ENCODE measurements at places on chromosomes 2 and 18.

GRCh38 chr2:153077311-153077710 lies 358.9 kb downstream of the ARL6IP6 start:
- DNase-seq = no peak

GRCh38 chr18:11987527-11987926 lies 6.2 kb downstream of the IMPA2 start:
- DNase-seq = no peak

- no peak for DNase-seq
Observed at GRCh38 chr2:22055784-22056620, 932.2 kb downstream of the TDRD15 start.

DNA sequence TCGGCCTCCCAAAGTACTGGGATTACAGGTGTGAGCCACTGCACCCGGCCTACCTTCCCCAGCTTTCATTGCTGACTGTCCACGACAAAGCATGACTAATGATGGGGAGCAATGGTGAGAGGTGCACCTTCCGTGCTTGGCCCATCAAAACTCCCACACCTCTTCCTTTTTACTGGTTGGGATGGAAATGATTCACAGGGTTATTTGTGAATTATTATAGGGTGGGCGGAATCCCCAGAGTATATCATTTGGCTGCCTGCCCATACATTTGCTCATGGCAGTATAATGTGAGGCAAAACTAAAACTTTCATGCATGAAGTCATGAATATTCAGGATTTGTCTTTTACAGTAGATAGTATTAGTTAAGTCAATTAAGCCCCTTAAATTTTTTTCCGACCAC lies 334.2 kb upstream of the NETO1 start:
- no peak for DNase-seq

DNA sequence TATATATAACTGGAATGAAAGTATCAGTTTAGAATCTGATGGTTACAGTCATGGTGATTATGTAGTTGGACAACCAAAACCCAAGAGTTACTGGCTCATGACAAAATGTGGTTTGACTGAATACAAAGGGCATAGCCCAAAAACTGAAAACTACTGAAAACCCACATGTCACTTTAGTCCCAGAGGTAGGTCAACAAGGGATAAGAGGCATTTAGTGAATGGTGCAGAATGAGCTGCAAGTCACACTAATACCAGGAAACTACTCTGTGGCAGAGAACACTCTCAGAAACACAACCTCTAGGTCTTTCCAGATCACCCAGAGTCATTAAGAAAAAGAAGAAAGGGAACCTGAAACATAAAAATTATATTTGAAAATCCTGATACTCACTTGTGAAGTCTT lies 154.5 kb downstream of the AGPS start:
- no peak for DNase-seq

DNA sequence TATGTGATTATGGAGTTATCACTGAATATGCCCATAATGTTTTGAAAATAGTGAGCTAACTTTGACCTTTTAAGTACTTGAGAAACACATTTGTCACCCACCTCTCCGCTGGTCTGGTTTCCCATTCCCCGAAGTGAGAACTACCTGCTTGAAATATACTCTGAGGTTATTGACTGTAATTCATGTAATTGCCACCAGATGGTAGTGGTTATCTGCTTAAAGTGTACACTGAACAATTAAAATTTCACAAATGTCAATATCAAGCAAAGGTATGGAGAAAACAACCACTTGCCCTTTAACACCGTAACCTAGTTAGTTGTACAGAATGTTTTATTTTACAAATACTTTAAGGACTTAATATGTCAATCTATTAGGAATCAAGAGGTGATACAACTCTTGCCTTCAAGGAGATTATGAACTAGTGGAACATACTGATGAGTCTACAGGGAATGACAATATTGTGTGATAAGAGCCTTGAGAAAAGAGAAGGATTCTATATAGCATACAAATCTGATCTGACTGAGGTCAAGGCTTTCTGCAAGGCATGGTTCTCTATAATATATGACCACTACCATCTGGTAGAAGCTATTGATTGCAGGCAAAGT lies 316.8 kb upstream of the KCNH7 start:
- DNase-seq = no peak

DNA sequence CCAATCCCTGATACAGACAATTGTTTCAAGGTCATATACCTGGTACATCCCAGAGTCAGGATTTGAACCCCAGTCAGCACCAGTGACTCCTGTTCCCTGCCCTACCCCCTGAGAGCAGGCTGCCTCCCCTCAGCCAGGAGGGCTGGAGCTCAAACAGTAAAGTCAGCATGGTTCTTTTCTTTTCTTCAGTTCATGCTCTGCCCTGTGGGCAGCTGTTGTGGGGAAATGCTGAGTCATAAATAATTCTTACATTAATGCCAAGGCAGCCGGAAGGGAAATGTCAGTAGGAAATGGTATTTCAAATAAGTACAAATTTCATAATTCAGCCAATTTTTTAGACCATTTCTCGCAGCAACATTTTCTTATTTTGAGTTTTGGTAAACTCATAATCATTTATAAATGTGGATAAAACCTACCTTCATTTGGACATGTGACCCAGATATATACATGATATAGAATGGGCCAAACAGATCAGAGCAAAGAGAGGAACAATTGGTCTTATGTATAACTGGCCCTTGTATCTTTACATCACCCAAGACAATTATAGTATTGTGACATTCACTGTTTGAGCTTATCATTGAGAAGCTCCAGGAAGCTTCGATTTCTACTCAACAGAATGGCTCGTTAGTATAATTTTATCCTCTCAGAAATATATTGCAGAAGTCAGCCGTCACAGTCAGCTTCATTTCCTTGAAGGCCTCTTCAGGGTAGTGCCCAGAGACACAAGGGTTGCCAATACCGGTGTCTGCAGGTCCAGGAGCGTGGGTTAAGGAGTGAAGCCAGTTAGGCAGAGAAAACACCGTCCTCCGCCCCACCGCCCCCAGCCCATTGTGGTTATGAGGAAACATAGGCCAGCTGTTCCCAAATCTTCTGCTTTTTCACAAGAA lies 28.0 kb upstream of the SCYGR1 start:
- DNase-seq = peak; percentile 32

GRCh38 chr2:181438261-181438660 lies 18.9 kb upstream of the ITGA4 start:
- DNase-seq = no peak

DNA sequence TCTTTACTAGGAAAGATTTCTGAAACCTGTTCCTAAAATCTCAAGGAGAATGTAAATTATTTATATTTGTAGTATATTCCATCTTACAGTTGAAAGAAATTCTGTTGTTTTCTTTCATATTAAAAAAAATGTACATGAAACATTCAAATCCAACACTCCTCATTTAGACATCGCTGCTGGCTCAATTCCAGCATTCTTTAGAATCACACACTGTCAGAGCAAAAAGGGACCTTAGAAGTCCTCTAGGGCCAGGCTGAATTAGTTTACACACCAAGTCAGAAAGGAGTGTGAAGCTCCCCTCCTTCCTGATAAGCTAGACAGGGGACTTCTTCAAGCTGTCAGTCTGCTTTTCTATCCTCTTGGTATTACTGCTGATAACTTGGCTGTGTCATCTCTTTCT lies 158.6 kb upstream of the LTBP1 start:
- DNase-seq = no peak

GRCh38 chr2:100981011-100981410 lies 21.1 kb upstream of the RPL31 start:
- DNase-seq = no peak

All from HFF-Myc (cell line).